ENCODE measurements at places on chromosomes 16 and 17.

GRCh38 chr17:10798332-10798749 lies 5.6 kb downstream of the TMEM238L start:
- no peak for DNase-seq

DNA sequence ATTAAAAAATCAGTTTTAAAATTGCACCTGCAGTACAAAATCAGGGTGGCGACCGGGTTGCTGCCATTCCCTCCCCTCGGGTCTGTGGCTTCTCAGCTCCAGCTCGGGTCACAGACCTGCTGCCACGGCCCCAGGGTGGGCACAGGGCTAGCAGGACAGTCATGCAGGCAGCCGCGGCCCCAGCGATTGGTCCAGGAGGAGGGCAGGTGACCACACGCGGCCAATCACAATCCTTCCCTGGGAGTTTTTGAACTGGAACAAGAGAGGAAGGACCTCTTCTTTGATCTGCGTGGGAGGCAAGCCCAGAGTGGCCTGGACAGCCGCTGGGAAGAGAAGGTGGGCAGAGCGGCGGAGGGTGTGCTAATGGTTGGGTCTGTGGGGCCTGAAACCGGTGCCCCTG lies 25.5 kb downstream of the CBFA2T3 start:
- DNase-seq: no peak

DNA sequence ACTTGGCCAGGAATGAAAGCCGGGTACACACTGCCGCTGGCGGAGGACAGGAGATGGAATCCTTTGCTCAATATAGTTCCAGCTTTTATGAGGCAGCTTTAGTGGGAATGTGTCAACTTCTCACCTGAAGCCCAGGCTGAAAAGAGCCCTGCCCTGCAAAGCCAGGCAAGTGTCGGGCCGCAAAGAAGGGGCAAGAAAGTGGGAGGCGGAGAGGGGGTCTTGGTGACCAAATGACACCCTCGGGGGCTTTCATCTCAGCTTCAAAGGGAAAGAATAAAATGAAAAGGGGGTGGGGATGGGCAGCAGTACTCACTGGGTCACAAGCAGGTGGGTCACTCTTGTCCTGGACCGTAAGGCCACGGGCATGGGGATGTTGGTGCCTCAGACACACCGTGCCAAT lies 62.9 kb downstream of the C16orf95 start:
- DNase-seq: no peak

- no peak for DNase-seq
Observed at GRCh38 chr17:58336456-58337209, 8.0 kb upstream of the TSPOAP1 start.

DNA sequence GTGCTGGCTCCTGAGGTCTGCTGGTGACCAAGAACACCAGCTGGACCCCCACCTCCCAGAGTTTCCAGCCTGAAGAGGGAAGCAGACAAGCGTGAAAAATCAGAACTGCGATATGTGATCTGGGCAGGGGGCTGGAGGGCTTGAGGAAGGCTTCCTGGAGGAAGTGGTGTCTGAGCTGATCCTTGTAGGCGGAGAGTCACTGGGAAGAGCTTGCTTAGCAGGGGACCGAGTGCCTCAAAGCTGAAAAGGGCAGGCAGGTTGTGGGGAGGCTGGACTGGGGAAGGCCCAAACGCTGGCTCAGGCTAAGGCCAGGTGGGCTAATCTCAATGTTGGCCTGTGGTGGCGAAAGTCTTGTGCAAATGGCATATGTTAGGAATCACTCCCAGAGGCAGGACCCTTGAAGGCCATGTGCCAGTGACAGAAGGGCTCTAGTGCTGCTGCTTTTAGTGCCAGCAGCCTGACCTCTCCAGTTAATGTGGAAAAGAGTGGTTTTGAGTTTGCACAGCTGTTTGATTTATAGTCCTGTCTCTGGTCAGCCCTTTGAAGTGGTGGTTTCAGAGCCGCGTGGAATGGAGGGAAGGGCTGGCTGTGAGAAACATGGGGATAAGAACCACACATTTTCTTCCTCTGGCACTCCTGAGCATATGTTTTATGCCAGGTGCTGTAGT lies 85.3 kb upstream of the LGALS9 start:
- no peak for DNase-seq

DNA sequence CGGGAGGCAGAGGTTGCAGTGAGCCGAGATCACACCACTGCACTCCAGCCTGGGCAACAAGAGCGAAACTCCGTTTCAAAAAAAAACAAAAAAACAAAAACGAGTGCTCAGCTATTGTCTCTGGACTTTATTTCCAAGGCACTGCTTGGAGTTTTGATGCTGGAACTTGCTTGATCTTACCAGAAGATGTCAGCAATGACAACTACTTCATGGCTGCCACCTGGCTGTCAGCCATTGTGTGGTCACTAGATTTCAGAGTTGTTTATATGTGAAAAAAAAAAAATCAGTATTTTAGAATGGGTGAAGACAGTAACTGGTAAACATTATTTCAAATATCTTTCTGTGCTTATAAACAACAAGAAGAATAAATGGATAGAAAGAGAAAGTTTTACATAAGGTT lies 26.3 kb upstream of the OR4D1 start:
- DNase-seq: no peak

- DNase-seq: no peak
Observed at GRCh38 chr17:42230225-42230624, 35.9 kb upstream of the GHDC start.

- DNase-seq: no peak
Observed at GRCh38 chr17:31404028-31404949, 12.8 kb downstream of the RAB11FIP4 start.

- DNase-seq: no peak
Observed at GRCh38 chr17:1625581-1625980, 3.1 kb downstream of the SLC43A2 start.
